Fibroblast of the aortic adventitia (primary cell): ENCODE measurements at places on chromosomes 4 and X. TPM values are rescaled to one million over a fixed set of nuclear protein-coding genes. Genes with fewer than 3 reads are reported as not detected.
A peak's percentile ranks its signal among the peaks of the same experiment; 100 is the strongest.

Gene MAMLD1
- total RNA-seq: 0.49 and 1.9 TPM in 2 replicates

Gene DCX
- not detected in 2 replicates for total RNA-seq

GRCh38 chr4:71545168-71545567 is 206.3 kb downstream of the SLC4A4 start:
- DNase-seq: peak; percentile 40

Gene ESX1
- not detected in 2 replicates for total RNA-seq

Gene SLC4A4
- total RNA-seq: 2.1 and 2.4 TPM in 2 replicates

DNA sequence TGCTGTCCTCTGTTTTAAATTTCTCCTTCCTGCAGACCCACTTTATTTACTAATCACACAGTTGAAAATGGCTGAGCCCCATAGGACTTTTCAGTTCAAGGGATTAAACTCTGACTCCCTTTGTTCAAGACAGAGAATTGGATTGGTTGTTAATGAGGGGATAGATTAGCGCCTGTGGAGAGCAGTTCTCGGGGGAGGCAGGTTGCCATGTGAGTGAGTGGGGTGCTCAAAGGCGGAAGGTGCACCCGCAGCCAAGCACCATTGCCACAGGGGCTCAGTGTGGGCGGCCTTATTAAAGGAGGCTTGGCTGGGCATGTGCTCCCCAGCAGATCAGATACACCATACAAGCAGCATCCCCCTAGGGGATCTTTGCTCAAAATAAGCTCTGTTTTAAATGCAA is 7.9 kb upstream of the CBR4 start:
- DNase-seq: no peak

DNA sequence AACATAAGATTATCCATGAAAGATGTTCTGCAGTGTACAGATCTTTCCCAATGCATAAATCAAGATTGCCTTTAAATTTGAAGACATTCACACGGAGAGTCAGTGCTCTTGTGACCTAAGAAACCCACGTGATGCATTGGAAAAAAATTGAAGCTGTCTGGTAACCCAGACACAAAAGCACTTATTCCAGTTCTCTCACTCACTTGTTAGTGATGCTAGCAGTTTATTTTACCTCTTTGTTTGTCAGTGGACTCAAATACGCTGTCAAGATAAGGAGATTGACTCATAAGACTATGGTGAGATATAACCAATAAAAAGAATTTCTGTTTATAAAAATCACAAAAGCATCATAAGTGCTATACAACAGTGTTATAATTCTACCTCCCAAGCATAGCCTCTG is 245.8 kb upstream of the SMIM31 start:
- DNase-seq: no peak

Gene OPRPN
- total RNA-seq: not detected in 2 replicates

Gene TRIML2
- total RNA-seq: not detected in 2 replicates

GRCh38 chr4:185775792-185776555 is 36.0 kb downstream of the SORBS2 start:
- no peak for DNase-seq

Gene COL25A1
- 0.27 and 1.7 TPM in 2 replicates for total RNA-seq

DNA sequence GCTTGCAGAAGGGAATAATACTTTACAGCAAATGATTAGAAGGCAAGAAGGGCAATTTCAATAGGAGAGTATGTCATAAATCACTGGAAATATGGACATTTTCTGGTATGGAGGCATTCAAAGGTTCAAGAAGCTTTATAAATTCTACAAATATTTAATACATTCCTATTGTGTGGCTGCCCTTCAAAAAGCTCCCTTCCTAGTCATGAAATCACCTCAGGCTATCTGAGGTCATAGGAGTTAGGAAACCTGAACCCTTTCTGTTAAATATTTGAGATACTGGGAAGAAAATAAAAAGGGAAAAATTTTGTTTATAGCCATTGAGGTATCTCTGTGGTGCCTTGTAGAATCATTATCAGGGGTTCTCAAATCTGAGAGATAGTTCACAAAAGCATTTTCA is 316.8 kb upstream of the EMCN start:
- no peak for DNase-seq

- DNase-seq: peak; percentile 53
These were observed 1.0 kb downstream of the AGA start for GRCh38 chr4:177441061-177441802.

DNA sequence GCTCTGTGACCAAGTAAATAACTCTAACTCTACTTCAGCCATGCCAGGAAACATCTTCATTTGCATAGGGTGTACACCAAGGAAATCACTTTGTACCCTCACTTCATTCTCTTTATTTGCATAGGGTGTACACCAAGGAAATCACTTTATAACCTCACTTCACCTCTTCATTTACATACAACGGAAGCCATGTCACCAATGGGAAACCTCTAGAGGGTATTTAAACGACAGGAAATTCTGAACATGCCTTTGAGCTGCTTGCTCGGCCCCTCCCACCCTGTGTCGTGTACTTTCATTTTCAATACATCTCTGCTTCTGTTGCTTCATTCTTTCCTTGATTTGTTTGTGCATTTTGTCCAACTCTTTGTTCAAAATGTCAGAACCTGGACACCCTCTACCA is 848.1 kb upstream of the FRG1 start:
- DNase-seq: no peak

GRCh38 chrX:77003956-77004355 is 443.2 kb upstream of the FGF16 start:
- DNase-seq: peak; percentile 86

DNA sequence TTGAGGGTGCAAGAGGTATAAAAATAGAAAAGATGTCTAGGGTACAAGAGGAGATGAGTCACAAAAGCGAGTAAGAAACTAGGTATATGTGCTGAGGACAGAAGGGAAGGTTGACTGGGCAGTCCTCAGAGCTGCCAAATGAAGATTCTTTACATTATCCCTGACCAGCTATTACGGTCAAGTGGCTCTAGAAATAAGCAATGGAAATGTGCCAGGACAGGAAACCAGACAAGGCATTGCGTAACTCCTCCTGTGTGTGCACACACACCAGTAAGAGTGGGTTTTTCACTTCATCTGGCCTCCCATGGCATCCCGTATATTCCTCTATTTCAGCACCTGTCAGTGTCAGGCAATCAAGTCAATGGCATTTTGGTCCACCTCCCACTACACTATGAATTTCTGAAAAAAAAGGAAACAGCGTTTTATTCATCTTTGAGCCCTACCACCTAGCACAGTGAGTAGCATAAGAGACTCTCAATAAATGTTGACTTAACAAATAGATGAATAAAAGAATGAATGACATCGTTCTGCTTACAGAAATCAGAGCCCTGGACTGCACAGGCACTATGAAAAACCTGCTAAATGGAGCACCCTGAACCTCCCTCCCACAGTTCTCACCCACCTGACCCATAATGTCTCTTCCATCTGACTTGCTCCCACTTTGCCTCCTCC is 62.6 kb upstream of the KLF3 start:
- DNase-seq: peak; percentile 49

DNA sequence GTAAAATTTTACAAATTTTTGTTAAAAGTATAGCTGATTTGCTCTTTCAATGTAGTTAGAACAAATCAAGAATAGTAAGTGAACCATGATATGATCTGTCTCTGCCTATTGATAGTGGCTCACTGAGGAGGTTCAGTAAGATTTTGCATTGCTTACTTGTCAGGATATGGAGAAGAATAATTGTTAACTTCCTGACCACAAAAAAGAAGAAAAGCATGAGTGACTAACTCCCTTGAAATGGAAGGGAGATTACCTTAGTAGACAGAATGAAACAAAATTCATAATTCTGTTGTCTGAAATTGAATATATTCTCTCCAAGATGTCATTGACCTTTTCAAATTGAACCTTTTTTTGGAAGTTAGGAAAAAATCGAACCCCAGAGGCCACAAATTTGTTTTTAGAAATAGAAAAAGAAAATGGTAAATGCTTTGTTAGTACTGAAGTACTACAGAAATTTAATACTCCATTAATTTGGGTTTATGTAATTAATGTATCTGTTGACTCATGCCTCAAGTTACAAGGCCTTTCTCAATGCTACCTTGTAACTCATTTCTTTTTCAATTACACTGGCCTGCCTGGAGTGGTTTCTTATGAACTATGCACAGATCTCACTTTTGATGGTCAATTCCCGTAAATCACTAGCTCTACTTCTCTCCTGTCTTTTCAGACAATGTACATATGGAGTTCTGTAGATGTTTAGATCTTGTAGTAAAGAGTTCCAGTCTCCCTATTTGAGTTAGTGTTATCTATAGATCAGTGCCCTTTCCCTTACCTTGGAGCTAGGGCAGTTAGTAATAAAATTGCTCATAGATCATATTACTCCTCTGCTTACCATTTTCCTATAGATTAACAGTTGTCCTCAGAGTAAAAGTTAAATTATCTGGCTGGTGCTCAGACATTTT is 139.3 kb downstream of the TLL1 start:
- peak; percentile 7 for DNase-seq

Gene KLHL4
- total RNA-seq: 5.0 and 10.0 TPM in 2 replicates

Gene TMEM144
- 5.6 and 8.3 TPM in 2 replicates for total RNA-seq

GRCh38 chrX:24023544-24023943 is 3.4 kb downstream of the KLHL15 start:
- DNase-seq: no peak

DNA sequence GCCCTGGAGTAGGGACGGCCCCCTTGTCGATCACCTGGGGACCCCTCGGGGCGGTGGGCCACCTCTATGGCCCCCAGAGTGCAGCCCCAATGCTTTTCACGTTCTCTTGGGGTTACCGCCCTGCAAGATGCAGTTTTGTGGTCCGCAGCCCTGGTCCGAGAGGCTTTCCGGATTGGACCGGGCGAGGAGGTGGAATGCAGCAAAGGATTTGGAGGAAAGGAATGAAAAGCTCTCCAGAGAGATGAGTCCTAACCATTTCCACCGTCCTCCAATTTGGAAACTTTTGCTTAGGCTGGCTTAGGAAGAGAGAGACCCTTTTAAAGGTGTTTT is 601 bp downstream of the SLC25A43 start:
- peak; percentile 29 for DNase-seq

Gene TCEAL2
- not detected in 2 replicates for total RNA-seq

Gene KIF4A
- 2.7 and 14.5 TPM in 2 replicates for total RNA-seq
